ENCODE measurements at places on chromosomes 16 and 17.

DNA sequence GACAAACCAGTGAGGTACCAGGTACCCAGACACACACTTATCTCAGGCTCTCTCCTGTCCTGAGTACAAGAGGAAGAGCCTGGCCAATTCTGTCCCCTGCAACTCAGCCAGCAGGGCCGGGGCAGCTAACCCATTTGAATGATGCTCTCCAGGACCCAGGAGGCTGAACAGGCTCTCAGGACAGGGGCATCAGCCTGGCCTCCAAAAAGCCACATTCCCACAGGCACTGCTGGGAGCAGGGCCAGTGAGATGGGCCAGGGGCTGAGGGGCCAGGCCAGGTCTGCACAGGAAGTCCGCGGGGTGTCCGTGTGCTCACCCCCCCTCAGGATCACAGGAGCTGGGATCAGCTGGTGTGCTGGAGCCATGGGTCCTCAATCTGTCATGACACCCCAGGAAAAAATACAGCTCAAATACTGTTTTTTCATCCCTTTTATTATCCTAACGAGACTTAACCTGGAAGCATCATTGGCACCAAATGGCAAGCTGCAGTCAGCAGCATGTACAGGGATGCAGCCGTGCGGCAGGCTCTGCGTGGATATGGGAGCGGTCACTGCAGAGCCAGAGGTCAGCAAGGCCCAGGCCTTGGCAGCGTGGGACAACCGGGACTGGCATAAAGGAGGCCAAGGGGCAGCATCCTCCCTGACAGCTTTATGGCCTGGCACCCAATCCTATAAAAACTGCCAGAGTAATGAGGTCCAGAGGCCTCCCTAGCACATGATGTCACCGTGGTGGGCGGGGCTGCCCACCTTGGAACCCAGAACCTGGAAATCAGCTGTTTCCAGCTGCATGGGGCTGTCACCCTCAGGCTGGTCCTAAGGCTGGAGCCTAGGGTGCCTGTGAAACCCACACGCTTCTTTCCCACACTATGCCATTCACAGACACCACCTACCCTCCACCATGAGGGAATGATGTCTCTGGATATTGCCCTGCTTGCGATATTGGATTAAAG lies 276.7 kb downstream of the C16orf95 start:
- DNase-seq, result no peak

GRCh38 chr17:67912656-67913055 lies 83.6 kb downstream of the C17orf58 start:
- no peak for DNase-seq

- DNase-seq, result no peak
These were observed 1.2 kb upstream of the OSBPL7 start for GRCh38 chr17:47822785-47823184.

GRCh38 chr16:10120953-10121352 lies 61.3 kb downstream of the GRIN2A start:
- DNase-seq, result no peak

DNA sequence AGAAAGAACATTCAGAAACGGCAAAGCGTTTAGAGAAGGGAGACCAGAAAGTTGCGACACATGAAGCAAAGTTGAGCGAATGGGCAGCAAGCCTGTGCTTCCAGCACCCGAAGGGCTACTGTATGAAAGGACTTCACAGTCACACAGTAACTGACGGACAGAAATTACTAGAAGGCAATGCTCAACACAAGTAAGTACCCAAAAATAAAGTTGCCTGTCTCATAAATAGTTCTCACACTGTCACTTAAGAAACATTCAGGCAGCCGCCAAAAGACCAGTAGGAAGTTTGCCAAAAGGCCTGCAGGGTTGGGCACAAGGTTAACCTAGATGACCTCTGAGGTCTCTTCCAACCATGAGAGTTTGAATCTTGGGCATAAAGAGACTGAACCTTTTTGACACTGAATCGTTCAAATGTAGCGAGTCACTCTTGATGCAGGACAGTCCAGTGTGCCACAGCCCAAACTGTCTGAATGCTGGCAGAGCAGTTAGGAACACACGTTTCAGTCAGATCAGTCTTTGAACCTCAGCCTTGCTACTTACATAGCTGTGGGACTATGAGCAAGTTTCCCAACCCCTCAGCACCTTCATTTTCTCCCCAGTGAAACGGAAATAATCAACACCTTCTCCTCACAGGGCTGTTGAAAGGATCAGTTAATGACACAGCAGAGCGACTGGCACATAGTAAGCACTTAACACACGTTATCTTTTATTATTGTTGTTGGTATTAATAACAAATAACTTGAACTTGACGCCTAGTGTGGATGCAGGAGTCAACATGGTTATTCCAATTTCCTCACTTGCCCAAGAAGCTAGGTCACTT lies 10.4 kb downstream of the NCBP3 start:
- no peak for DNase-seq

DNA sequence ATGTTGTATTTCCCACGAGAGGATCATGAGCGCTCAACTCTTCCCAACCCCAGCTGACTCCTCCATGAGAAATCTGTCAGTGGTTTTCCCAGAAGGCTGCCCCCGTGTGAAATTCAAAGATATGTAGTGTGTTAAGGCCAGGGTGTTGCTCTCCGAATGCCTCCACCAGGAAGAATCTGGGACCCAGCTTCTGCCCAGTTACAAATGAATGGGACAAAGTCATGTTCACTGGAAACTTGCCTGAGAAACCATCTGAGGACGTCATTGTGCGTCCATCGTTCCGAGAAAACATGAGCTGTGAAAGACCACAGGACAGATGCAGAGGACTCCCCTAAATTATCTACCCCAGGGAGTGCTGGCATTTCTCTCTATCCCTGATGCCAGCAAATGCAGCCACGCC lies 86.0 kb downstream of the AIPL1 start:
- no peak for DNase-seq

DNA sequence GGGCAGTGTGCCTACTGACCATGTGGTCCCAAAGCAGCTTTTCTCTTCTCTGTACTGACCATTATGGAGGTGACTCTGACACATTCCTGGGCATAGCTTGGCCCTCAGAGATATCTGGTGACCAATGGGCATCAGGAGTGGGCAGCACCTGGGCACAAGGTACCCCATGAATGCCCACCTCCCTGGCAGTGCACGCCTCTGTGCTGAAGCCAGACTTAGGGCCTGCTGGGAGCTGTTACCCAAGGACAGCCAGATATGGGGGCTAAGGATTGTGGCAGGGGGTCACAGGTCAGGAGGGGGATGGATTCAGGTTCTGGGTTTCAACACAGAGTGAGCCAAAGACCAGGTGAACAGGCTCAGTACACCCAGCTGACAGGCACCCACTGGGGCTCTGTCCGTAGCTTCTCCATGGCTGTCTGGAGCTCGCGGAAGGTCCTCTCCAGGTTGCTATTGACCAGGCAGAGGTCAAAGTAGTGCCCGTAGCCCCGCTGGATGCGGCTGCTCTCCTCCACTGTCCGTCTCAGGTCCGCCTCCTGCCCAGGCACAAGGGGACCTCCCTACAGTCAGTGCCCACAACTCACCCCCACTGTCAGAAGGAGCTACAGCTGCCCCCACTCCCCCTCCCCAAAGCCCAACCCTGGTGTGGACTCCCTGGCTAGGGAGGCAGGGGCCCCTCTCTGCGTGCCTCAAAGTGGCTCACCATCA lies 29.7 kb downstream of the MPP2 start:
- DNase-seq, result no peak

DNA sequence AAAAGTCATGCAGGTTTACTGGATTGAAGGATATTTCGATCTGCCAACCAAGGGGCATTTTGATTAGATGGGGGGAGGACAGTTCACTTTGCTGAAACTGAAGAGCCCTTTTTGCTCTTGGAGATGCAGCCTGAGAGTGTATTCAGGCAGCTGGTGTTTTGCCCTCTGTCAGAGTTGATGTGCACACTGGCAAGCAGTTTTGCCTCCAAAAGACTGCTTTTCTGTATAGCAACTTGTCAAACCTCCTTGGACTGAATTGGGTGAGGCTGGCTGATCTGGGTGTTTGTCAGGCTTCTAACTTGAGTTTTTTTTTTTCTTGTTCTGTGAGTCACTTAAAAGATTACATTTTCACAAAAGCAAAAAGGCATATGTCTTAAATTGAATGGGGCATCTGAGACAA lies 22.6 kb upstream of the ANKFN1 start:
- no peak for DNase-seq

DNA sequence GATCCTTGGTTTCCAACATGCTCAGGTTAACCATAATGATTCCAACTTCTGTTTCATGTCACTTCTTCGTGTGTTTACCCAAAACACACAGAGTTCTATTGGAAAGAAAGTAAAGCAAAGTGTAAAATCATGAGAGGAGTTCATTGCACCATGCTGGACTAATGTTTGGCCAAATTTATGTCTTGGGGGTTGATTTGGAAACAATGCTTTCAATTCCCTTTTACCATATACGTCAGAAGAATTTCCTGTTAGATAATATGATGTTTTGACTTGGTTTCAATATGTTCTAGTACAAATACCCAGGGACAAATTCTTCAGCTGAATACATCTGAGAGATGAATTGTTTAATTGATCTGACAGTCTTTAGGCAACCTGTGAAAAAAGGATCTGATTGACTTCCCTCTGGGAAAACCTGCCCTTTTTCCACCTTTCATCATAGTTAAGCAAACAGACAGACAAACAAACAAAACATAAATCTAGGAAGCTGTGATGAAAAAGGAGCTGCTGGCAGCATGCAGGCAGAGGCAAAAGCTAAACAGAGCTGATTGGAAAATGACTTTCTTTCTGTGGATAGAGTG lies 26.0 kb upstream of the MPHOSPH6 start:
- DNase-seq, result peak; percentile 82

DNA sequence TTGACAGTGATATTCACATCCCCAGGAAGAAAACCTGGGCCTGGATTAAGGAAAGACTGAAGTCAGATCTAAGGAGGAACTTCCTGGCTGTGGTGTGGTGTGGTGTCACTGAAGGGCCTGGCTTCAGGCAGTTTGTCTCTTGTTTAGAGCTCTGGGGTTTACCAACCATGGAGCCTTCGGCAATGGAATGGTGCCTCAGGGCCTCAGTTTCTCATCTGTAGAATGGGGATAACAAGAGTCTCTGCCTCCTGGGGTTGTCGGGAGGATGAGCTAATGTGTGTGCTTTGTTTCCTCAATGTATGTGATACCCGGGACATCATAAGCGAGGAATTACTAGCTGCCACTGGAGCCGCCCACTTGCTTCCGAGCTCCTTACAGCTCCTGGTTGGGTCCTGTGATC lies 12.7 kb downstream of the WNT3 start:
- no peak for DNase-seq

DNA sequence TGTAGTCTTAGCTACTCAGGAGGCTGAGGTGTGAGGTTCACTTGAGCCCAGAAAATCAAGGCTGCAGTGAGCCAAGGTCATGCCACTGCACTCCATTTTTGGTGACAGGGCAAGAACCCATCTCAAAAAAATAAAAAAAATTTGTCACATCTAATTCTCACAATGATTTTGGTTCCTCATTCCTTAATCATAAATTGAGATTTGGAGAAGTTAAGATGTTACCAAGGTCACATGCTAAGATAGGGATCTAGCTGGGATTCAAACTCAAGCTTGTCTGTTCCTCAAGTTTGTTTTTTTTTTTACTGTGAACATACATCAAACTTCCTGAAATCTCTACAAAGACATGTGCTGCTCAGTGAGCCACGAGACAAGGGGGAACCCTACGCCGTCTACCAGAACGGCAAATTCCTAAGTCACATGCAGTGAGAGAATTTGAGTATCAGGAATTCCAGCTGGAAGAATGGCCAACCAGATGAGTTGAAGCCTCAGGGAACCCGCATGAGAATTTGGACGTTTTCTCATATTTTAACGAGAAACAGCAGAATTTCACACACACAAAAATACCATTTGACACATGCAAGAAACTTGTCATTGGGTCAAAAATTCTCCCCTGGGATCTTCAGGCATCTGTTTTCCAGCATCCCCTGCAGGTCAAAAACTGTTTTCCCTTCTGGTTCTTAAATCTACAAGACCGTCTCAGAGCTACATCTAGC lies 414.1 kb upstream of the GOT2 start:
- DNase-seq, result no peak

DNA sequence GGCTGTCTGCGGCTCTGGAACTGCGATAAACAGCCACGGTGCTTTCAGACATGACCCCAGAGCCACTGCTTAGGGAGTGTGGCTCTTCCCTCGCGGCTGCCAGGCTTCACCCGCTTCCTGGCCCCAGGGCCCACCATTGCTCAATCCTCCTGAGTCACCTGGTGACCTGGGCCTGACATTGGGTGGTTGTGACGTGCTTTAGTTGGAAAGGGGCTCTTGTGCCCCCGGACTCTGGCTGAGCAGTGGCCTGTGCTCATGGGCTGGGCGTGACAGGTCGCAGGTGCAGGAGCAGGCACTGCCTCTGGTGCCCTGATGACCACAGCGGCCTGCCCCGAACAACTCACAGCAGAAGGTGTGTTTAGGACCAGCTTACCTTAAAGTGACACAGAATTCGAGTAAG lies 8.6 kb upstream of the NUDT16L1 start:
- DNase-seq, result no peak

DNA sequence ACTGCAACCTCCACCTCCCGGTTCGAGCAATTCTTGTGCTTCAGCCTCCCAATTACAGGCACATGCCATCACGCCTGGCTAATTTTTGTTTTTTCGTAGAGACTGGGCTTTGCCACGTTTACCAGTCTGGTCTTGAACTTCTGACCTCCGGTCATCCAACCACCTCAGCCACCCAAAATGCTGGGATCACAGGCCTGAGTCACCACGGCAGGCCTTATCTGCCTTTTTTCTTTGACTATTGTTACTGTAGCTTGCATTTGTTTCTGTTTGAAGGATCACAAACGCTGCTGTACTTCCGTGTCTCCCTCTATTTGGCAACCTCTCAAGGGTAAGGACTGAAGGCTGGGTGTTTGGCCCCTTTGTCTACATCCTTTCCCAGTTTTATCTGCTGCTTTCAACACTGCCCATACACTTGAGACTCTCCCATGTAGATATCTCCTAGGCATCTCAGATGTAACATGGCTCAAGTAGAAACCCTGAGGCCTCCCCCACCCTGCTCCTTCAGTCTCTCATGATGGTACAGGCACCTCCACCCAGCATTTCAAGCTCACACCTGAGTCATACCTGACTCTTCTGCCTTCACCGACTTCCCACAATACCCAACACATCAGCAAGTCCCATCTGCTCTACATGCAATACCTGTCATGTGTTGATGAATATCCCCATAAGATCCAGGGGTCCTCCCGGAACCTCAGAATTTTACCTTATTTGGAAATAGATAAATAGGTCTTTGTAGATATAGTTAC lies 219.0 kb downstream of the CPPED1 start:
- no peak for DNase-seq

GRCh38 chr17:42784811-42785592 lies 4.6 kb downstream of the WNK4 start:
- no peak for DNase-seq

All from SHP77 treated with DMSO at 0.1 percent for 48 hours (cell line).